ENCODE measurements at places on chromosomes 11 and 22. TPM values are rescaled to one million over a fixed set of nuclear protein-coding genes. Genes with fewer than 3 reads are reported as not detected.

The ZNHIT2 gene
- polyA plus RNA-seq = 6.9 TPM

The PAX6 gene
- polyA plus RNA-seq = not detected

The HBG2 gene
- polyA plus RNA-seq = not detected

The GNG3 gene
- polyA plus RNA-seq = 0.07 TPM

The SYT8 gene
- polyA plus RNA-seq = 57.2 TPM

The C11orf97 gene
- not detected for polyA plus RNA-seq

The C11orf86 gene
- not detected for polyA plus RNA-seq

The AMPD3 gene
- 5.3 TPM for polyA plus RNA-seq

The PATE4 gene
- not detected for polyA plus RNA-seq

The SOX6 gene
- polyA plus RNA-seq = 0.97 TPM

The IL17REL gene
- not detected for polyA plus RNA-seq

The MFRP gene
- polyA plus RNA-seq = not detected

The OR10D3 gene
- polyA plus RNA-seq = not detected

- DNase-seq = no peak
These were observed 8.6 kb upstream of the TRIM29 start for GRCh38 chr11:120146413-120147093.

- no peak for DNase-seq
These were observed 14.7 kb upstream of the SHANK3 start for GRCh38 chr22:50657925-50658324.

DNA sequence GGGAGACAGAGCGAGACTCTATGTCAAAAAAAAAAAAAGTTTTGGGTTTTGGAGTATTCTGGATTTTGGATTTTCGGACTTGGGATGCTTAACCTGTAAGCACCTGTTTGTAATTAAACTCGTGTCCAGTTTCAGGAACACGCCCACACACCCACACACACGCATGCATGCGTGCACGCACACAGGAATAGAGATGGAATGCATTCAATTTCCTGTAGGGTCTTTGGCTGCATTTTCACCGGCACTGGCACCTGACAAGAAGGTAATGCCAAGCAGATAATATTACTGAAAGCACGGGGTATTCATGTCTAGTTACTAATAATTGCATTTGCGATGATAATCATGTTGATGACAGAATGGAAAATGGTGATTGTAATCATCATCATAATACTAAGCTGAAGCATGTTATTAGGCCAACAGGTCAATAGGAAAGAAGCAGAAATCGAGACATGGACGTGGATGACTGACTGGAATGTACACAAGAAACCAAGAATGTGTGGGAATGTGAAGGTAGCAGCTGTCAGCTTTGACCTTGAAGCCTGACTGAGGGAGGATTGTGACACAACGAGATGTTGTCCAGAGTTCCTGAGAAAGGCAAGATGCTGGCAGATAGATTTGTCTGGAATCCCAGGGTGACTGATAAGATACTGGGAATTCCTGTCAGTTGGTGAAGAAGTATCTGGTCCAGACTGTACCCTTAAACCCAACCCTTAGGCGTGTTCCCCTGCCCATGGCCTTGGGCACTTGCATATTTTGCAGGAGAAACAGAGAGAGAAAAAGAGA lies 108.6 kb downstream of the SYN3 start:
- DNase-seq = no peak

DNA sequence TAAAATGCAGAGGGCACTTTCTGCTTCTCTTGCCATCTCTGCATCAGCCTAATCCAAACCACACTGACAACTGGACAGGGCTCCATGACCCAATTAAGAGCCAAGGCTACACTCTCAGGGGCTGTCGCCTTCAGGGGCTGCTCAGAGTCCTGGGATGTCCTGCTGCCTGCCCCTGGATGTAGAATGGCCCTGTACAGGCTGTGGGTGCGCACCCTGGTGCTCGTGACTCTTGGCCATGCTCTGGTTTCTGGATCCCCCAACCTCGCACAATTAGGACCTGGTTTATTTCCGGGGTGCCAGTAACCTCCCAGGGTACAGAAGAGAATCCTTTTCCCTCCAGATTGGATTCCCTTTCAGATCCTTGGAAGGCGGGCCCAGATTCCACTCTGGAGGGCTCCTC lies 11.3 kb downstream of the IFT27 start:
- no peak for DNase-seq

- no peak for DNase-seq
These were observed 302.6 kb downstream of the KIRREL3 start for GRCh38 chr11:126697936-126698335.

DNA sequence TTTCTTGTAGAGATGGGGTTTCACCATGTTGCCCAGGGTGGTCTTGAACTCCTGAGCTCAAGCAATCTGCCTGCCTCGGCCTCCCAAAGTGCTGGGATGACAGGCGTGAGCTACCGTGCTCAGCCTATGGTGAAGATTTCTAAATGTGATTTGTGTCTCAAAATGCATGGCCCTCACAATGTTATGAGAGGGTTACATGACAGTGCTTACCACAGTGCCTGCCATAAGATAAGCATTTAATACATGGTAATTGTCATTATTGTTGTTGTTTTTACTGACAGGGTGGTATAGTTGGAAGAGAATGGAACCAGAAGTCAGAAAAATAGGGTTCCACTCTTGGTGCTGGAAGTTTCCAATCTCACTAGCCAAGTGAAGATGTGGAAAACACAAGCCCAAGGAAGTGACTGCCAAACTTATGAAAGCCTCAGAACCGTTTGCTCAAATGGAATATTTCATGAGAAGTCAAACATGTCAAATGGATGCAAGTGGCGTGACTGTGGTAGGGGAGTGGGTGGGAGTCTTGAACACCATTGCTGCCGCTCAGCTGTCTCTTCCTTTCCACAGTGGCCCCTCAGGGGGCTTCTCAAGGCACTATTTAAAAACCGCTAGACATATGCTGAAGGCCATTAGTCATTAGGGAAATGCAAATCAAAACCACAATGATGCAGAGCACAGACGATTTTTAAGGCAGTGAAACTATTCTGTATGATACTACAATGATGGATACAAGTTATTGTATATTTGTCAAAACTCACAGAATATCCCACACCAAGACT lies 29.1 kb upstream of the LMO2 start:
- DNase-seq = no peak

- no peak for DNase-seq
These were observed 21.8 kb downstream of the SERPING1 start for GRCh38 chr11:57619331-57619730.

DNA sequence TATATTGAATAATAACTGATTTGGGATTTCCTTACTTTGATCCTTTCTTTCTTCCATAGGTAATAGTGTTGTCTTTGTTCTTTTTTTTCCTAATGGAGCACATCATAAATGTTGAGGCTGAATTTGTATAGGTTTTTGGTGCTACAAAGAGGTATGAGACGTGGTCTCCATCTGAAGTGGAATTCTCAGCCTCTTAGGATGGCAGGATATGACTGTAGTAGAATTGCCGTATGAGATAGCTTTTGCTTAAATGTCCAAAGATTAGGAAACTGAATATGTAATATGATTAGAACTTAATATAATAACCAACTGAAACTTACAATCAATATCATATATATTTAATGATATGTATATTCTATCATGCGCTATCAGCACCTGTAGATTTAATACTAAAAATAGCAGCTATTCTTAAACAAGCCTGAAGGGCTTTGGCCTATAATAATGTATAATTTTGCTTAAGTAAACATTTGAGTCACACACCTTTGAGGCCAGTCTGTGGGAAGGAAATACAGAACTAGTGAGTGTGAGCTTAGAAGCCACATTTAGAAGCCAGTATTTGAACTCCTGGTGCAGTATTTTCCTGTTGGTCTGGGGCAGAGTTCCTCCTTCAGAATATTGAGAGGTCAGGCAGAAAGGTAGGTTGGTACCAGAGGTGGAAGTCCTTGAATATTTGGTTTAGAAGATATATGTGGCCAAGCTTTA lies 62.6 kb downstream of the SWAP70 start:
- DNase-seq = peak; percentile 75

DNA sequence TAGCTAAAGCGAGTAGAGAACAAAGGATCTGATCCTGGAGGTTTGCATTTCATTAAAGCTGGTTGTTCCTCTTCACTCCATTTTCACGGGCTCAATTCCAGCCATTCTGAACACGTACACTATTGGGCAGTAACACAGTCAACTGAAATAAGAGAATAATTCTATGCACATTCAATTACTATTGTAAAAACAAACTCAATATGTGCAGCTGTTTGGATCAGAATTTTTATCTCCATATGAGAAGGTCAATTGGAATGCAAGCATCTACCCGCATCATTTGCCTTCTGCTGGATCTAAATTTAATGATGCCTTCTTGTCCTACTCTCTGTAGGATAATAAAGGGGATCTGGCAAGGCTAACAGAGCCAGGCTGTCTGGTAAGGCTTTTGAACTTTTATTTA lies 562.8 kb upstream of the CCDC179 start:
- DNase-seq = no peak

- no peak for DNase-seq
These were observed 48.3 kb downstream of the KREMEN1 start for GRCh38 chr22:29121124-29121523.

GRCh38 chr11:120446802-120447201 lies 64.7 kb upstream of the GRIK4 start:
- DNase-seq = no peak

- no peak for DNase-seq
These were observed 179.4 kb downstream of the WNT11 start for GRCh38 chr11:76026862-76027261.

GRCh38 chr22:37187552-37187890 lies 526 bp downstream of the C1QTNF6 start:
- peak; percentile 41 for DNase-seq

GRCh38 chr11:35433588-35433987 lies 14.2 kb upstream of the SLC1A2 start:
- DNase-seq = no peak

DNA sequence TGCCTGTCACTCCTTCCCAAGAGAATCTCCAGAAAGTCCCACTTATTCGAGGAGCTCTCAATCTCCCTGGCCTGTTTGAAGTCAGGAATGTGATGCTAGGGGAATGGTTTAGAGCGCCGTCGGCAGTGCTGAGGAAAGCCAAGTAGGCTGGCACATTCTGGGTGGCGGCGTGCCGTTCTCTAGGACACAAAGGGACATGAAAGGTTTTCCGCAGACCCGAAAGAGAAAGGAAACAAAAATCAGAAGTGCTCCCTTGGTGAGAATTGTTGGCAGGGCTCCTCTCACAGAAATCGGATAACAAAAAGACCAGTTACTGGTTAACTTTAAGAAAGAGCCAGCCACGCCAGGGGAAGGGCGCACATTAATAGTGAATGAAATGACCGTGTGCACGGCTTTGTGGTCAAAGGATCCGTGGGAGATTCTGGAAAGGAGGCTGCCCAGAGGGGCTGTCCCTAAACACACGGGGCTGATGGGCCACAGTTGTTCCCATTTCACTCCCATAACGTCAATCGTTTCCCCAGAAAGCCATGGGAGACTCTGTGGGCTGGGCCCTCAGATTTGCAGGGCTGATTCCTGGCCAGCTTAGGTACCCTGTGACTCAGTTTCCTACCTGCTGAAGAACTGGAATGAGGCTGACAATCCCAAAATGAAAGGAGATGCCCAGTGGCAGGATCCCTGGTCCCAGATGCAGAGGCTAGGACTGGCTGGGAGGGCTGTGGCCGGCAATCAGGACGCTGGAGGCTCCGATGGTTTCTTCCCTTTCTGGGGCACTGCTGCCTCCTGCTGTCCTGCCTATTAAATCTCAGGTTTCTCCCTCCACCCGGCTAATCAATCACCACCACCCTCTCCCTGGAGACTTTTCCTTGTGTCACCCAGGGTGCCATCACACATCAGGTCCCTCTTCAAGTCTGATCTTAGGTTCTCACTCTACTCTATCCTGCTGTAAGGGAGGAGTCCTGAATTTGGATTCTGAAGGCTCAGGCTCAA lies 82.3 kb downstream of the RCN1 start:
- DNase-seq = peak; percentile 32

DNA sequence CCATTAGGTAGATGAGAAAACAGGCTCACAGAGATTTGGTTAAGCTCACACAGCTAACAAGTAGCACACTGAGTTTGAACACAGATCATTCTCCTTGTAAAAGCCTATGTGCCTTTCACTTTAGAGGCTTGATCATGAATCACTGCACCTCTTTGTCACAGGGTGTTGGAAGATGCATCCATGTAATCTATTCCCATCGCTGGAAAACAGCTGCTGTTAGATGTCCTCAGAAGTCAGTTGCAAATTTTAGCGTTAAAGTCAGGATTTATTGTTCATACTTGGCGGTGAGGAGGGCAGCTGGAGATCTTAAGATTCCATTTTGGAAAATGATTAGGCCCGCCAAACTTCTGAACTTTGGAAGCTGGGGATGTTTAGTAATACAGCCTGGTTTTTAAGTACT lies 2.6 kb downstream of the CNTF start:
- DNase-seq = no peak

DNA sequence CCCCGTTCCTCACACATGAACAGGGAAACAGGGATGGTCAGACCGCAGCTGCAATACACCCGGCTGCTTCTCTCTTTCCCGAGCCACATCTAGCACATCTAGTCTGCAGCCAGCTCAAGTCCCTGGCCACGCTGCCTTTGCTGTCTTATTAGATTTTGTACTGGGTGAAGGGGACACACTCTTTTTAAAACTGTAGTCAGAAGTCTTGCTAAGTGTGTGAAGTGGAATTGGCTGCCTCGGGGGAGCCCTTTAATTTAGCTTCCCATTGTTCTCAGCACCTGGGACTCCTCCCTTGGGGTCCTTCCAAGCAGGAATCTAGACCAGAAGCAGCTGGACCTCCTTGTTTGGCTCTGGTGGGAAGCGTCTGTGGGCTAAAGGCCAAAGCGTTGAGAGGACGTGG lies 420.0 kb downstream of the CTTN start:
- DNase-seq = no peak

- DNase-seq = no peak
These were observed 3.1 kb downstream of the CSNK2A3 start for GRCh38 chr11:11349870-11350337.

DNA sequence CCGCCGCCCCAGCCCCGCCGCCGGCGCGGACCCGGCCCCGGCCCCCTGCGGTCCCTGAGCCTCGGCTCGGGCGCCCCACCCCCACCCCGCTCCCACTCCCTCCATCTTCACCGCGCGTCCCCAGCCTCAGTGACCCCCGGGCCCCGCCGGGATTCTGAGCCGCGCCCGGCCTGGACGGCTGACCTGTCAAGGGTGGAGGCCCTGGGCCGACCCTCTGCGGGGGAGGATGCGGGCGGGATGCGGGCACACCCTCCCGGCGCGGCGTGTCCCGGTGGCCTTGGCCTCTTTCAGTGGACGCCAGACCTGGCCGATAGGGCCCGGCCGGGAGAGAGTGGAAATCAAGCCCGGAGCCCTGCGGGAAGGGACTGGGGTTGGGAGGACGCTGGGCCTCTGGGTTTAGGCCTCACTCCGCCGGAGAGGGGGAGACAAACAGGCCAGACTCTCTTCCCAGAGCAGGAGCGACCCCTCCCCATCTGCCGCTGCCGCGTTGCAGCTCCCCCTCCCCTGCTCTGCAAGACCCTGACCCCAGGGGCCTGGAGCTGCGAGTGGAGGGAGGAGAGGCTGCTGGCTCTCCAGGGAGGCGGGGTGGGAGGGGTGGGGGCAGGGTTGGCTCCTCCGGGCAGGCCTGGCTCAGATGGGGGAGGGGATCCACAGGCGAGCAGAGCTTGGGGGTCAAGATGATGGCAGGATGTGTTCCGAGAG lies 525 bp downstream of the MAPK8IP2 start:
- DNase-seq = no peak

GRCh38 chr11:111450480-111451320 lies 61.5 kb downstream of the BTG4 start:
- DNase-seq = no peak
